Fibroblast of skin of left biceps (primary cell): ENCODE measurements at places on chromosomes 16 and 17.

DNA sequence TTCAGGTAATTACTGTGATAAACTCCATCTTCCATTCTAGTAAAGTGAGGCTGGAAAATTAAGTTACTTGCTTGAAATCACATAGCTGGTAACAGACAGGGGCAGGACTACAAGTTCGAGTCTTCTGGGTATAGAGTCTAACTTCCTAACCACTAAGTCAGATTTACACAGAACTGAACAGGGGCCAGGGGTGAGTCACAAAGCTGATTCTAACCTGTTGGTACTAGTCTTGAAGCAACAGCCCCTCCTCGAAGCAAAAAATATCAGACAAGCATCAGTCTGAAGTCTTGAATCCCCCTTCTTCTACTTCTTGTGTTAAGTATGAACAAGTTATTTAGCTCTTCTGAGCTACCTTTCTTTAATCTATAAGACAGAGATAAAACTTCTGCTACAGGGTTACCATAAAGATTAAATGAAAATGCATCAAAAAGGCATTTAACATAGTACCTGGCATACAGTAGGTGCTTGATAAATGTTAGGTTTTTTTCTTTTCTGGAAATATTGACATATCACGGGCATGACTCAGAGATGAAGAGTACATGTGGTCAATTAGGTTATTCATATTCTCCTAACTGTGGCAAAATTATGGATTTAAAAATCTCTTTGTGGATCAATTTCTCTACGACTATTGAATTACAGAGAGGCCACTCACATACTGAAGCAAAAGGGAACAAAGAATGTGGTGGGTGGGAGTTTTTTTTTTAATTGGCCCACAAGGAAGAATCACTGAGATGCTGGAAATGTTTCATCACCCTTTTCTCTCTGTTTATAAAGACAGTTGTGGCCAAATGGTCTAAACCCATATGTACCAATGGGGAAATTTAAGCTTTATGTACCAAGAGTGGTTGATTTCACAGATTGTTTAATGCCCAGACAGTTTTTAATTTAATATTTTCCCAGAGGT is 266.9 kb upstream of the DYNLRB2 start:
- DNase-seq = peak; percentile 49

DNA sequence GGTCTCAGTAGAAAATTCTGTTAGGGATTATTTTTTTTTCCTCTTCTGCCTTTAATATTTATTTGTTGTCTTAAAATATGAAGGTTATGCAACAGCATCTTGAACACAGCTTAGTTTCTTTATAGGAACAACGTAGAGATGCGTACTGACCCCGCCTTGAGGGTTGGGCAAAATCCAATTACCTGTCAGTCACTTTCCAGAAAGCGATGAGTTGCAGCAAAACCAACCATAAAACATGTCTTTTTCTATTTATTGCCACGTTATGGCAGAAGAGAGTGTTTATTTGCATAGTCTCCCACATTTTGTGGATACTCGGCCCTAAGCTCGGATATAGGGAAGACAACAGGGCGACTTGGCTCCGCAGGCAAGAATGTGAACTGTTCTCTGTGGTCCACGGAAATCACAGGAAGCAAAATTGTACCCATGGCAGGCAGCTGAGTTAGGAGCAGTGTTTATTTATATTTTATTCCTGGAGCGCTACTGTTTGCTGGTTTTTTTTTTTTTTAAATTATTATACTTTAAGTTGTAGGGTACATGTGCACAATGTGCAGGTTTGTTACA is 44.3 kb upstream of the CACNG5 start:
- no peak for DNase-seq

DNA sequence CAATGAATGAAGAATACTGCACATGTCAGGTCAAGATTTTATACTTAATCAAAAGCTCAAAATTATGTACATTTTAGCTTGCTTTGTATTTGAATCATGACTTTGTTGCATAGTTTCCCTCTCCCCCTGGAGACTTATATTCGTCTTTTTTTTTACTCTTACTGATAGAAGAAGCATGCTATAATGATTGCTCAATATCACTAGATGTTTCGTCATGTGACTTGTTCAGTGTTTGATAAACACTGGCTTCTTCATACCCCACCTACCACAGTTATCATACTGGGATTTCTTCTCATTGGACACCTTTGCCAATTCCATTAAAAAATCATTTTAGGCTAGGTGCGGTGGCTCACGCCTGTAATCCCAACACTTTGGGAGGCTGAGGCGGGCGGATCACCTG is 148.7 kb downstream of the FTO start:
- no peak for DNase-seq

DNA sequence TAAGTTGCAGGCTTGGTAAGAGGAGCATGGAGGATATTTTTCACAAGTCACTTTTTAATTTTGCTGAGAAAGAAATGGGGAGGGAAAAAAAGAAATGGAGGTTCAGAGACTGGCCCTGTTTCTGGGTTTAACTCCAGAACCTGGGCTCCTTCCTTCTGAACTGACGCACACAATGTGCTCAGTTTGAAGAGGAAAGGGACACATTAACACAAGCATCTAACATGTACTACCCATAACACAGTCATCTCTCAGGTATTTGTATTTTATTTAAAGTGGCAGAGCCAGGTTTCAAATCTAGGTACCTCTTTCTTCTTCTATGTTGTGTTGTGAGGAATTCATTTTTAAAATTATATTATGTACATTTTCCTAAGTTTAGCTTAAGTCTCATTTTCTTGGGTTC is 5.3 kb upstream of the TMEM100 start:
- DNase-seq = no peak

- DNase-seq = no peak
Observed at GRCh38 chr16:48382131-48382530, 3.1 kb downstream of the SIAH1 start.

- no peak for DNase-seq
Observed at GRCh38 chr17:72591289-72592241, 470.7 kb downstream of the SOX9 start.

DNA sequence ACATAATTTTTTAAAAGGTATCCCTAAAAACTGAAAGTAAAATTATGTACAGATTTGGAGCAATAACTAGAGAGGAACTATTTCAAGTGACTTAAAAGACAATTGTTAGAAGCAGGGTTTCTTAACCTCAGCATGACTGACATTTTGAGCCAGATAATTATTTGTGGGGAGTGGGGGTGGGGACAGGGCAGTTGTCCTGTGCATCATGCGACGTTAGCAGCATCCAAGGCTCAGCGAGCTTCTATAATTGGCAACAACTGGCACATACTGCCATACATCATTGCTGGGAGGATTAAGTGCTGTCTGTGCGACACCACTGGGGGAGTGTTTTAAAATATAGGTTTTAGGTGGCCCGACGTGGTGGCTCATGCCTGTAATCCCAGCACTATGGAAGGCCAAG is 27.1 kb downstream of the GABARAPL2 start:
- DNase-seq = no peak

- no peak for DNase-seq
Observed at GRCh38 chr16:21650521-21650920, 1.9 kb downstream of the IGSF6 start.

DNA sequence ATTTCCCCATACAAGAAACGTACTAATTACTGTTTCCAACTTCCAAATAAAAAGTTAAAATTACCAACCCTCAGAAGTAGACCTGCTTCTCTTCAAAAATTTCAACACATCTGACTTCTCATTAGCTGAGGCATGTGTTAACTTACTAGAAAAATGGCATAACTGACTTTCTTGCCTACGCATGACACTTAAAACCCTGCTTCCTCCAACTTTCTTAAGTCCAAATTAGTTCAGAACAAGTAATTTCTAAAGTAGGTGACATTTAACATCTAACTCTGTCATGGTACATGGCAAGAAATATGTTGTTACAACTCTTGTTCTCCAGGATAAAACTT is 6.7 kb downstream of the USP7 start:
- DNase-seq = no peak

DNA sequence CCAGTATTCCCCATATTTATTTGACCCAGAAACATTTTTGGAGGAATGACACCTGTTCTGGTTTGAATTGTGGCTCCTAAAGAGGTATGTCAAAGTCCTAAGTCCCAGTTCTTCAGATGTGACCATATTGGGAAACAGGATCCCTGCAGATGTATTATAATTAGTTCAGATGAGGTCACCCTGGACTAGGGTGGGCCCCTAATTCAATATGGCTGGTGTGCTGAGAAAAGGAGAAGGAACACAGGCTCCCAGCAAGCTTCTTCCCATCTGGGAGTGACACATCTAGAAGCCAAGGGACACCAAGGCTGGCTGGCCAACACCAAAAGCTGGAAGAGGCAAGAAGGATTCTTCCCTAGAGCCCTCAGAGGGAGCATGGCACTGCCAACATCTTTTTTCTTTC is 3.8 kb upstream of the GCSH start:
- DNase-seq = no peak

GRCh38 chr17:55420776-55421178 is 858 bp downstream of the MMD start:
- no peak for DNase-seq
